ENCODE measurements at places on chromosomes 11 and 22. TPM values are rescaled to one million over a fixed set of nuclear protein-coding genes. Genes with fewer than 3 reads are reported as not detected.

- DNase-seq, result no peak
These were observed 31.1 kb upstream of the MMP7 start for GRCh38 chr11:102561636-102562035.

GRCh38 chr11:76841923-76842452, 18.7 kb upstream of the ACER3 start:
- no peak for DNase-seq

- peak; percentile 64 for DNase-seq
These were observed 4.5 kb downstream of the NEAT1 start for GRCh38 chr11:65426839-65427690.

DNA sequence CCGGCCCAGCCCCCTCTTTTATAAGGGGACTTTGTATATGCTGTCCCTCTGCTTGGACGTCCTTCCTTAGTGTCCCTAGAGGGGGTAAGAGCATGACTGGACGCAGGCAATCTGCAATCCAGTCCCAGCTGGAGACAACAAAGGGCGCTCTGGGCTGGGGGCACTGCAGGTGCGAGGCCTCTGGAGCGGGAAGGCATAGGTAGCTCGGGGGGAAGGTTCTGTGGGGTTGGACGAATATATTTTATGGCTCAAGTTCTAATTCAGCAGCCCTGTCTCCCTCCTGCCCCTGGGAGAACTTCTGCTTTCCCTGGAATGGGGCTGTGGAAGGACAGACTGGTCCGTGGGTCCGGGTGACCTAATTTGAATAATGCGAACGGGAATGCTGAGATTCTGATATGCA, 40.0 kb downstream of the KCNJ4 start:
- no peak for DNase-seq

DNA sequence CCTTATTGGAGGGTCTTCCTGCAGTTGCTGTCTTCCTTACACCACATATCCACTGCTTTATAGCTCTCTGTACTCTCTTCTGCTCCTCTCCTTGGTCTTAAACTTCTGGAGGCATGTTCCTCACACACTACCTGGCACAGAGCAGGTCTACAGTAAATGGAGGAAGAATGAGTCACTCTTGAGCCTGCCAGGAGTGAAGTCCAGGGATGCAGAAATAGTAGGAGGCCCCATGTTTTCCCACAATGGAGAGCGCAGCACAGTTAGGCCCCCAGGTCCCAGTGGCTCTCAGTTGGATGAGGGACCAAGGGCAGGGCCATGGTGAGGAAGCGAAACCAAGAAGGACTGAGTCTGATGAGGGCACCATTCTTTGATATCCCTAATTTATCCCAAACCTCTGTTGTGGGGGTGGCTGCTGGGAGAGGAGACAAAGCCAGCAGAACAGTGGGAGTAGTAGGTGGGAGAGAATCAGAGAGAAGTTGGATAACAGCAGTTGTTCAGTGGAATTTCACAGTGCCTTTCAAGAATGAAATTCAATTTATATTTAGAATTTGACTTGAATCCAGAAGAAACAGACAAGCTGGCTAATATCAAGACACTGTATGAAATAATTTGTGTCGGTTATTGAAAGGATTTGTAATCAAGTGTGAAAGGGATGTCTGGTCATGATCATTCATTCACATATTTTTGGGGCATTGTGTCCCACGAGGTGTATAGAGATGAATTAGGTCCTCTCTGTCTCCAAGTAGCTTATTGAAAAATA, 187.8 kb downstream of the HIPK3 start:
- DNase-seq, result no peak

- DNase-seq, result peak; percentile 13
These were observed 28.1 kb downstream of the VSTM5 start for GRCh38 chr11:93822359-93822758.

GRCh38 chr11:131027491-131027890, 111.2 kb upstream of the SNX19 start:
- DNase-seq, result no peak

- no peak for DNase-seq
These were observed 8.6 kb downstream of the SNAP29 start for GRCh38 chr22:20867179-20868024.

DNA sequence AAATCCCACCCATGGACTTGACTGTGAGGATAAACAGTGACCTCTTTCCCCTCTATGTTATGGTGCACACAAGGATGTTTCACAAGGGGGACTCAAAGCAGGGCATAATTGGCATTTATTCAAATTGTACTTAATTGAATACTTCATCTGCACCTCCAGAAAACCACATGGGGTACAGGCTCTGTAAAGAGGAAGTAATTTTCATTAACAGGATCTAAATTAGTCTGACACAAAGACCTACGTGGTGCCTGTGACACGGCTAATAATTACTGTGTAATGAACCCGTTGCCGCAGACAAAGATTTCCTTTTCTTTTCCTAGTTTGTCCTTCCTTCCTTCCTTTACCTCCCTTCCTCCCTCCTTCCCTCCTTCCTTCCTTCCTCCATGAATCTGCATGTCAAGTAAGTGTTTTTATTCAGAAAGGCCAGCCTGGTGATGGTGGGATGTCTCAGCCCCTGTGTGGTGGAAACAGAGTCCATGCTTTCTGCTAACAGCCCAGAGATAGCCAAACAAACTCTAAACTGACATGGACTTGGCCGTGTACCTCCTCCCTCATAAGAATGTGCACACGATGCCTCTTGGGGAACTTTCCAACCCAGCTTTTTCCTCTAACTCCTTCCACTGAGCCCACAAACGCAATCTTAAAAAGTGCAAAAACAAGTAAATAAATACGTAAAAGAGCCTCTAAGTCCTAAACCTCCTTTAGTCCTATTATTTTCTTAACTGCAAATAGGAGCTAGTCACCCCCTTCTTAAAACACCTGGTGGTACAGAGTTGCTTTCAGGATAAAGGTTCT, 118.8 kb downstream of the INSC start:
- no peak for DNase-seq

GRCh38 chr11:85276332-85276731, 350.8 kb downstream of the DLG2 start:
- no peak for DNase-seq

GRCh38 chr11:64044730-64045393, 9.1 kb downstream of the FLRT1 start:
- no peak for DNase-seq

DNA sequence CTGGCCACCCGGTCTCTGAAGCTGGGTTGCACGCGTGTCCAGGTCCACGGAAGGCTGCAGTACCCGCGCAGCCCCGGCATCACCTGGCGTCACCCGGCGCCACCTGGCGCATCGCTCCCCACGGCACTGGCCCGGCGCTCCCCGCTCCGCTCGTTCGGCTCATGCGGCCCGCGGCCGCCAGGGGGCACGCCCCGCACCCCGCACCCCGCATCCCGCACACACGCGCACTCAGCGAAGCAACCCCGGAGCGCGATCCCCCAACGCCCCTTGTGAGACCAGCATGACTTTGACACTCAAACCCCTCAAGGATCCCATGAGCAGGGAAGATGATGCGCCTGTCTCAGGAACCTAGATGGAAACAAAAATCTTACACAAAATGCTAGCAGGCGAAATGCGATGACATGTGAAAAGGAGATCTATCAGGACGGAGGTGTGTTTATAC, 11.9 kb downstream of the B3GNT6 start:
- DNase-seq, result no peak

The OR2D2 gene
- total RNA-seq, result not detected

The ACR gene
- not detected for total RNA-seq

The ACRV1 gene
- total RNA-seq, result not detected

The P2RY2 gene
- not detected for total RNA-seq

The CSRP3 gene
- total RNA-seq, result 0.32 TPM

The OR2AG1 gene
- not detected for total RNA-seq

The CDKN1C gene
- total RNA-seq, result 2.5 TPM

All from LHCN-M2 (cell line).